ENCODE measurements at places on chromosomes 4 and X. TPM values are rescaled to one million over a fixed set of nuclear protein-coding genes. Genes with fewer than 3 reads are reported as not detected.

DNA sequence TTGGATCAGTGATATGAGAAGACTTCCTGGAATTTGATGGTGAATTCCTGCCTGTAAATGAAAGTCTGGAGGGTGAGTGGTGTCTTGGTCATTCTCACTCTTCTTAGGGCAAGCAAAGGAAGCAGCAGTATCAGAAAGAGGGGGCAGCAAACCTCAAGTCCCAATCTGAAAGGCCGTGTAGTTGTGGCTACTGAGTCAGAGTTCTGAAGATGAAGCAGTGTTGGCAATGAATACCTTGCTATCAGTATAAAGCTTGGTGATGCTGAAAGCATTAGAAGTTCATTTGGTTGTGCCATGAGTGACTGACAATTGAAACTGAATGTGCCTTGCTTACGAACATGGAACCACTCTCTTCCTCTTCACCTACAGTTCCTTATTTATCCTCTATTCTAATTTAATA lies 35.0 kb upstream of the GLRA3 start:
- no peak for DNase-seq

DNA sequence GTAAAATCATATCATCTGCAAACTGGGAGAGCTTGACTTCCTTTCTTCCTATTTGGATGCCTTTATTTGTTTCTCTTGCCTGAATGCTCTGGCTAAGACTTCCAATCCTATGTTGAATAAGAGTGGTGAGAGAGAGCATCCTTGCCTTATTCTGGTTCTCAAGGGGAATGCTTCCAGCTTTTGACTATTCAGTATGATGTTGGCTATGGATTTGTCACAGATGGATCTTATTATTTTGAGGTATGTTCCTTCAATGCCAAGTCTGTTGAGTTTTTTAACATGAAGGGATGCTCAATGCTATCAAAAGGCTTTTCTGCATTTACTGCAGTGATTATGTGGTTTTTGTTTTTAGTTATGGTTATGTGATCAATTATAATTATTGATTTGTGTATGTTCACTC lies 2144.6 kb upstream of the TENM3 start:
- no peak for DNase-seq

GRCh38 chr4:184896868-184897715 lies 71.3 kb upstream of the ACSL1 start:
- no peak for DNase-seq

GRCh38 chr4:24922416-24922815 lies 9.6 kb upstream of the CCDC149 start:
- DNase-seq = no peak

DNA sequence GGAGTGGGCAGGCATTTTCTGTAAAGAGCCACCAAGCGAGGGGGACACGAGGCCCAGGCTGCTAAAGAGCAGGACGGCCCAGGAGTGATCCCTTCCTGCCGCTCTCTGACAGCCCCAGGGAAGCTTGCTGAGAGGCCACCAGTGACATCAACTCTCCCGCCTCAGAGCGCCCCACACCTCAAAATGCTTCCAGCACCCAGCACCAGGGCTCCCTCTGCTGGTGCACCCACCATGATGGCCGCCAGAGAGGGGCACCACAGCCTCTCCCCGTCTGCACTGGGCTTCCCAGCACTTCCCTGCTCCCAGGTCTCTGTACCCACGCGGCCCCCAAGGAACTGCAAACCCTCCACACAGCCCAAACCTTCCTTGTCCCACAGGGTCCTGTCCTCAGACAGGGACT lies 40.4 kb downstream of the GAK start:
- no peak for DNase-seq

DNA sequence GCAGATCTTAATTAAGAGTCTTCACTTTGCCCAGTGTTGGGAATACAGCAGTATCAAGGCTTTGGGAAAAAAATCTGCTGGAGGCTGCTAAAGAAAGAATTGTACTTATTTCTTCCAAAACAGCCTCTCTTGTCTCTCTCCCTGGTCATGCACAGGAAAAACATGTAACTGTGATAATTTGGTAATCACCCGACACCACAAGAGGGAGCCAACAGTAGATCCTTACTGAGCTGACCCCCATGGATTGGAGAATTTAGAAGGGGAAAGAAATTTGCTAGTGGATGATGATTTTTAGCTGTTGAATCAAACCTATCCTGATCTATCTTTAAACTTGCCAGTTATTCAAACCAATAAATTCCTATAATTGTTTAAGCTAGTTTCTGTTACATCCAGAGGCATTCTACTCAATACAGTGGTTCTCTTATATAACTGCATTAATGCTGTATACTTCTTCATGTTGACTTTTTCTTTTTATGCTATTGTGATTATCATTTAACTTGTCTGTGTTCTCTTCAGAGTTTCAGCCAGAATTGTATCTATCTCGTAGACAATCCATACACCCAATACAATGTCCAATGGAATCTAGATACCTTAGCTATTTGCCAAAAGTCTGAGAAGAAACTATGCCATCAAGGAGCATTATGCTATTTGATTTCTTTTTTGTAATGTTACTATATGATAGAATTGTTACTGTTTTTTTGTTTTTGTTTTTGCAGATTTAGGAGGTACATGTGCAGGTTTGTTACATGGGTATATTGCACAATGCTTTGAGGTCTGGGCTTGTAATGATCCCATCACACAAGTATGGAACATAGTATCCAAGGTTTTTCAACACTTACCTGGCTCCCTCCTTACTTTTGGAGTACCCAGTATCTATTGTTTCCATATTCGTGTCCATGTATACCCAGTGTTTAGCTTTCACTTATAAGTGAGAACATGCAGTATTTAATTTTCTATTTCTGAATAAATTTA lies 31.3 kb upstream of the ARHGEF38 start:
- peak; percentile 26 for DNase-seq

GRCh38 chrX:87105131-87105530 lies 412.5 kb upstream of the KLHL4 start:
- DNase-seq = no peak

Gene HCCS
- 24.4 TPM for total RNA-seq

Gene TMEM144
- total RNA-seq = 3.5 TPM

GRCh38 chr4:173009129-173009823 lies 159.3 kb upstream of the GALNT7 start:
- DNase-seq = no peak

GRCh38 chr4:106595906-106596305 lies 227.3 kb upstream of the GIMD1 start:
- DNase-seq = no peak

GRCh38 chr4:14234307-14234706 lies 606.8 kb upstream of the BOD1L1 start:
- no peak for DNase-seq

GRCh38 chr4:184845367-184846021 lies 19.7 kb upstream of the ACSL1 start:
- DNase-seq = no peak

- DNase-seq = no peak
These were observed 706.4 kb downstream of the SMARCA1 start for GRCh38 chrX:128816919-128817318.

DNA sequence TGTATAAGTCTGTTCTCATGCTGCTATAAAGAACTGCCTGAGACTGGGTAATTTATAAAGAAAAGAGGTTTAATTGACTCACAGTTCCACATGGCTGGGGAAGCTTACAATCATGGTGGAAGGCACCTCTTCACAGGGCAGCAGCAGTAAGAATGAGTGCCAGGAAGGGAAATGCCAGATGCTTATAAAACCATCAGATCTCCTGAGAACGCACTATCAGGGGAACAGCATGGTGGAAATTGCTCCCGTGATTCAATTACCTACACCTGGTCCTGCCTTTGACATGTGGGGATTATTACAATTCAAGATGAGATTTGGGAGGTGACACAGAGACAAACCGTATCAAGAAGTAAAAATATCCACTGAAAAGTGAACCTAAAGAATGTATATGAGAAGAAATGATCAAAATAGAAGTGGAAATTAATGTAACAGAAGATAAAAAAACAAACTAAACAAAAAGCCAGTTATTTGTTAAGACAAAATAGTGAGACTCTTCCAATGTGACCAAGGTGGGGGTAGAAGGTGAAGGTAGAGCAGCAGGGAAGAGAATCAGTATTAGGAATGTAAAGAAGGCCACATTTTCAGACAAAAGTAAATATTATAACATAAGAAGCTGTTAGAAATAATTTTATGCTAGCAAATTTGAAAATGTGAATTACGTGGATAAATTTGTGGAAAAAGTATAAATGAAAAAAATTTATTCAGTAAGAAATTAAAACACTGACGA lies 372.9 kb downstream of the NKX6-1 start:
- DNase-seq = no peak

Gene CYP2U1
- 5.5 TPM for total RNA-seq

DNA sequence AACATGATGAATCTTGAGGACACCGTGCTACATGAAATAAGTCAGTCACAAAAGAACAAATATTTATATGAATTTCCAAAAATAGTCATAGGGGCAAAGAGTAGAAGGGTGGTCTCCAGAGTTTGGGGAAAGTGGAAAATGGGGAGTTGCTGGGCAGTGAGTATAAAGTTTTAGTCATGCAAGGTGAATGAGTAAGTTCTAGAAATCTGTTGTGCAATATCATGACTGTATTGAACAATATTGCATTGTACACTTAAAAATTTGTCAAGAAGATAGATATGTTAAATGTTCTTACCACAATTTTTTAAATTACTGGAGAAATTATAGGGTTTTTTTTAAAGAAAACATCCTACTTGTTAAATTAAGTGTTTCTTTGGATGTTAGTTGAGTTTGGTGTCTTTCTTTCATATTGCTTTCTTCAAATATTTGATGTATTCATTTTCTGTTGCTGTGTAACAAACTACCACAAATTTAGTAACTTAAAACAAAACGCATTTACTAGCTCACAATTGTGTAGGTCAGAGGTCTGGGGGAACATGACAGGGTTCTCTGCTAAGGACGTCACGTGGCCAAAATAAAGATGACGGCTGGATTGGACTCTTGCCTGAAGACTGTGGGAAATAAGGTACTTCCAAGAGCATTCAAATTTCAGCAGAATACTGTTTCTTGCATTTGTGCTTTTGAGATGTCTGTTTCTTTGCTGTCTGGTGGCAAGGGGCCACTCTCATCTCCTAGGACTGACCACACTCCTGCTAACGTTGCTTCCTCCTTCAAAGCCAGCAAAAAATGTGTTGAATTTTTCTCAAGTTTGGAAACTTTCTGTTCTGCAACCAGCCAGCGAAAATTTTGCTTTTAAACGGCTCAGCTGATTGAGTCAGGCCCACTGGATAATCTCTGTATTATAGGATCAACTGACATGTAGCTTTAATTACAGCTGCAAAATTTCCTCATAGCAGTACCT lies 76.7 kb downstream of the CPEB2 start:
- DNase-seq = no peak

Gene IRS4
- total RNA-seq = not detected

GRCh38 chr4:94365304-94365703 lies 22.7 kb upstream of the HPGDS start:
- DNase-seq = no peak

GRCh38 chr4:186765673-186766546 lies 42.3 kb upstream of the FAT1 start:
- no peak for DNase-seq

DNA sequence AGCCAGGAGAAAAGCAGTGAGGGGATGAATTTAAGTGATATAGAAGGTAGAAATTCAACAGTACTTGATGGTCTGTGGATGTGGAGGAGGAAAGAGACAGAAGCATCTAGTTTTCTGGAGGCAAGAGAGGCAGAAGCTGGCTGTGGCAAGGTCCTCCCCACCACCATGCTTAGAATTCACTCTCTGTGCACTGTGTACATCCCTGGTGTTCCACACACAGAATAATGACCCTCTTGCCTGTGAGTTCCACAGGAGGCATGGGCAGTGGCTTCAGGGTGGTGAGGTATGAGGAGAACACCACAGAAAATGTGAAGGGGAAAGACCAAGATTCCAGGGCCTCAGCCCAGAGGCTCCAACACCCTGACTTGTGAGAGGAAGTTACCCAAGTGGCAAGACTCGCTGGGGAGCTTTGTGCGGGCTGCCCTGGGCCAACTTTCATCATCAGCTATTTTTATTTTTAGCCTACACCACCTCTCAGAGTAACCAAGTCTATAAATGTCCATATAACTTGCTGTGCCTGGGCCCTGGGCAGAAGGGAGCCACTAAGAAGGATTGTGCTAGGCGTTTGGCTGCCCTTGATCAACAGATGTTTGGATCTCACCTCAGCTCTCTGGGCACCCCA lies 7.8 kb upstream of the INTS6L start:
- DNase-seq = no peak

- no peak for DNase-seq
These were observed 23.8 kb downstream of the VSIG4 start for GRCh38 chrX:66015900-66016689.

DNA sequence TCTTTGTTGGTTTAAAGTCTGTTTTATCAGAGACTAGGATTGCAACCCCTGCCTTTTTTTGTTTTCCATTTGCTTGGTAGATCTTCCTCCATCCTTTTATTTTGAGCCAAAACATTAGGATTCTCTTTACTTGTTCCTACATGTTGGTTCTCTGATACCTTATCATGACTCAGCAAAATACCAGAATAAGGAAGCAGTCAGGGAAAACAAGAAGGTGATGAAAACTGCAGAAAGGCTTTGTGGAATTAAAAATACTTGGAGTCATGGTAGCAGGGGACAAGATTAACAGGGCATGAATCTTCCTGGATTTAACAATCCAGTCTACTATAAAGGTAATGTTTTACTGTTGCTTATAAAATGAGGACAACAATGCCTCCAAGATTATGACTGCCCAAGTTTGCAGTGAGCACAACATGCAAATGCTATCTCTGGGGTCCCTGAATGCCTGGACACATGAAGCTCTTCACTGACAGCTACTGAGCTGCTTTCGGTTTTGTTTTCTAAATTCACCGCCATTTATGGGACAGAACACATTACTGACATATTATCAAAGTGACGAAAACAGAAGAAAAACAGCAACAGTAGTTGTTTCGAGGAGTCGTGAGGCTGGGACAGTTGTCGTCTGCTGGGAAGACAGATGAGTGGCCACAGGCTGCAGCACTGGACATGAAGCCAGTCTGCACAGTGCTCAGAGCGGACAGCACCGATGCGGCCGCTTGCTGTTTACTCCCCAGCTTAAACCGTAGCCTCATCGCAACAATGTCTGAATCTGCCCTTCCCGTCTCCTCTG lies 174.5 kb upstream of the DKK2 start:
- peak; percentile 2 for DNase-seq

Gene NUDT10
- 3.2 TPM for total RNA-seq

Gene FHIP1A
- 8.5 TPM for total RNA-seq

Gene TRAM1L1
- total RNA-seq = 2.5 TPM
